ENCODE measurements at places on chromosomes 13 and 19. TPM values are rescaled to one million over a fixed set of nuclear protein-coding genes. Genes with fewer than 3 reads are reported as not detected.

Gene FLT3LG
- 10.2 TPM for total RNA-seq

Gene KLK10
- total RNA-seq = 42.8 TPM

Gene SIGLEC14
- total RNA-seq = 5.9 TPM

Gene CYP2A7
- total RNA-seq = 0.72 TPM

Gene RGCC
- total RNA-seq = 38.8 TPM

Gene BEST2
- total RNA-seq = not detected

Gene ZNF69
- total RNA-seq = 25.5 TPM

Gene MYO1F
- total RNA-seq = 47.2 TPM

Gene ZNF628
- total RNA-seq = 10.7 TPM

Measured in mucosa of gallbladder (tissue), 1 donor.